Mammary microvascular endothelial cell (primary cell): ENCODE measurements at places on chromosomes 16 and 17. TPM values are rescaled to one million over a fixed set of nuclear protein-coding genes. Genes with fewer than 3 reads are reported as not detected.

Gene SPATA22
- not detected in 2 replicates for total RNA-seq

Gene TEDC2
- 14.5 and 18.1 TPM in 2 replicates for total RNA-seq

Gene CNEP1R1
- total RNA-seq, result 13.5 and 20.3 TPM in 2 replicates

Gene MNT
- 4.0 and 5.5 TPM in 2 replicates for total RNA-seq

Gene CD300E
- not detected in 2 replicates for total RNA-seq

Gene ATP2A1
- total RNA-seq, result not detected in 2 replicates

Gene TP53TG3F
- total RNA-seq, result not detected in 2 replicates

Gene SLFN14
- total RNA-seq, result not detected in 2 replicates

Gene HEATR9
- total RNA-seq, result not detected in 2 replicates

Gene DCUN1D3
- 28.7 and 29.2 TPM in 2 replicates for total RNA-seq

Gene SNX20
- total RNA-seq, result 0.07 TPM in 1 of 2 replicates, not detected in the other

Gene USP31
- total RNA-seq, result 9.6 and 10.6 TPM in 2 replicates

Gene TMC6
- 35.5 and 43.2 TPM in 2 replicates for total RNA-seq

Gene KRT31
- total RNA-seq, result not detected in 2 replicates

Gene RHBDF2
- 46.8 and 54.8 TPM in 2 replicates for total RNA-seq

Gene SLC47A2
- not detected in 2 replicates for total RNA-seq

Gene PPY
- not detected in 2 replicates for total RNA-seq

Gene G6PC3
- total RNA-seq, result 38.5 and 48.9 TPM in 2 replicates

Gene ITGAL
- total RNA-seq, result under 0.01 and 0.05 TPM in 2 replicates

Gene WFIKKN2
- not detected in 2 replicates for total RNA-seq

Gene CLTC
- total RNA-seq, result 369 and 394 TPM in 2 replicates

Gene C1QTNF1
- 7.0 and 9.5 TPM in 2 replicates for total RNA-seq

Gene GPR142
- not detected in 2 replicates for total RNA-seq

Gene KCNJ12
- total RNA-seq, result 0.25 and 0.67 TPM in 2 replicates

Gene KCNJ2
- 2.9 and 3.5 TPM in 2 replicates for total RNA-seq

Gene MMP15
- 12.3 and 13.4 TPM in 2 replicates for total RNA-seq

Gene KRTAP2-3
- not detected in 2 replicates for total RNA-seq

Gene EVPLL
- total RNA-seq, result not detected in 2 replicates

Gene SMTNL2
- total RNA-seq, result 0.20 TPM in 1 of 2 replicates, not detected in the other

Gene TMEM235
- not detected in 2 replicates for total RNA-seq

Gene MYH11
- under 0.01 and 0.07 TPM in 2 replicates for total RNA-seq

Gene ITGB4
- 2.5 and 4.6 TPM in 2 replicates for total RNA-seq

Gene TMEM220
- 3.3 and 5.5 TPM in 2 replicates for total RNA-seq

Gene CDK3
- total RNA-seq, result 1.3 and 3.1 TPM in 2 replicates

Gene DNAH9
- under 0.01 and 0.30 TPM in 2 replicates for total RNA-seq

Gene LGALS9B
- total RNA-seq, result not detected in 2 replicates

Gene CBFA2T3
- total RNA-seq, result not detected in 2 replicates

Gene CCT6B
- 0.84 TPM in 1 of 2 replicates, not detected in the other for total RNA-seq

Gene DOC2A
- total RNA-seq, result 0.39 TPM in 1 of 2 replicates, not detected in the other

Gene RRN3
- 27.8 and 29.3 TPM in 2 replicates for total RNA-seq

Gene TBC1D28
- total RNA-seq, result not detected in 2 replicates
